ENCODE measurements at places on chromosomes 2 and 18.
A peak's percentile ranks its signal among the peaks of the same experiment; 100 is the strongest.

DNA sequence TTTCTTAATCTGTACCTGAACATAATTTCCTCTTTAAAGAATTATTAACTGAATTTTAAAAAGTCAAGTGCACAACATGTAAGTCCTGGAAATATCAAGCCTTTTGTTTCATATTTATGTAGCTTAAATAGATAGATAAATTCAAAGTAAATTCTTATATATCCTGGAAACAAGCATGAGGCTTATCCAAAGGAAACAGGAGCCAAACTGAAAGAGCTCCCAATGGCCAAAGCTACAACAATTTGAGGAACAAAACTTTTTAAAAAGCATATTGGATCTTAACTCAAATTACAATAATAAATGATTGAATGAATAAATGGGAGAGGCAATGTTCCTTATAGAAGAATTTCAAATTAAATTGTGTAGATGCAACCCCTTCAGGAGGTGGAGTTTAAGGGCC, 679.1 kb downstream of the METTL4 start:
- DNase-seq, result no peak

GRCh38 chr2:159518321-159519005, 97.9 kb downstream of the BAZ2B start:
- DNase-seq, result peak; percentile 63

DNA sequence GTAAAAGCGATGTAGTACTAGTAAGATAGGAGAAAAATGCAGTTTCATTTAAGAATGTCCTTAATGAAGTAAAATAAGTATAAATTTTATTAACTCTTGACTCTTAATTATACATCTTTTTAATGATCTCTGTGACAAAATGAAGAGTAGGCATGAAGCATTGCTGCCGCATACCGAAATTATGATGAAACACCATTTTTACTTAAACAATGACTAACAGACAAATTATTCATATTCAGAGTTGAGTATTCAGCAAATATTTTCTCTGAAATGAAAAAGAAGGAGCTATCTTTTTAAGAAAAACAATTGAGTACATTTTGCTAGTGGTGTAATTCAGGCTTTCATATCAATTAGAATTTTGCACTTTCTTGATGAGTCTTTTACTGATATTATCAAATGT, 150.6 kb upstream of the DOCK10 start:
- DNase-seq, result no peak

- no peak for DNase-seq
Measured at GRCh38 chr18:38902796-38903195, 1337.2 kb upstream of the CELF4 start.
